Neural crest cell (in vitro differentiated cells): ENCODE measurements at places on chromosomes 3 and 15. TPM values are rescaled to one million over a fixed set of nuclear protein-coding genes. Genes with fewer than 3 reads are reported as not detected.
A peak's percentile ranks its signal among the peaks of the same experiment; 100 is the strongest.

The EFHB gene
- total RNA-seq, result 1.2 and 3.0 TPM in 2 replicates

The RPL39L gene
- 32.2 and 37.4 TPM in 2 replicates for total RNA-seq

GRCh38 chr15:94887391-94887790 lies 656.0 kb downstream of the MCTP2 start:
- no peaks in the 10 kb centered on the region for H3K4me1 ChIP-seq
- DNase-seq, result no peak
- no peaks in the 10 kb centered on the region for H3K27me3 ChIP-seq

- peak overlapping the region; percentile 3 for H3K27ac ChIP-seq
- no peak overlapping the region for H3K4me3 ChIP-seq
- no peak for DNase-seq
- H3K27me3 ChIP-seq, result no peaks in the 10 kb centered on the region
Measured at GRCh38 chr3:13018043-13018451, 55.2 kb downstream of the IQSEC1 start.

The DIPK2A gene
- total RNA-seq, result 15.5 and 19.5 TPM in 2 replicates

DNA sequence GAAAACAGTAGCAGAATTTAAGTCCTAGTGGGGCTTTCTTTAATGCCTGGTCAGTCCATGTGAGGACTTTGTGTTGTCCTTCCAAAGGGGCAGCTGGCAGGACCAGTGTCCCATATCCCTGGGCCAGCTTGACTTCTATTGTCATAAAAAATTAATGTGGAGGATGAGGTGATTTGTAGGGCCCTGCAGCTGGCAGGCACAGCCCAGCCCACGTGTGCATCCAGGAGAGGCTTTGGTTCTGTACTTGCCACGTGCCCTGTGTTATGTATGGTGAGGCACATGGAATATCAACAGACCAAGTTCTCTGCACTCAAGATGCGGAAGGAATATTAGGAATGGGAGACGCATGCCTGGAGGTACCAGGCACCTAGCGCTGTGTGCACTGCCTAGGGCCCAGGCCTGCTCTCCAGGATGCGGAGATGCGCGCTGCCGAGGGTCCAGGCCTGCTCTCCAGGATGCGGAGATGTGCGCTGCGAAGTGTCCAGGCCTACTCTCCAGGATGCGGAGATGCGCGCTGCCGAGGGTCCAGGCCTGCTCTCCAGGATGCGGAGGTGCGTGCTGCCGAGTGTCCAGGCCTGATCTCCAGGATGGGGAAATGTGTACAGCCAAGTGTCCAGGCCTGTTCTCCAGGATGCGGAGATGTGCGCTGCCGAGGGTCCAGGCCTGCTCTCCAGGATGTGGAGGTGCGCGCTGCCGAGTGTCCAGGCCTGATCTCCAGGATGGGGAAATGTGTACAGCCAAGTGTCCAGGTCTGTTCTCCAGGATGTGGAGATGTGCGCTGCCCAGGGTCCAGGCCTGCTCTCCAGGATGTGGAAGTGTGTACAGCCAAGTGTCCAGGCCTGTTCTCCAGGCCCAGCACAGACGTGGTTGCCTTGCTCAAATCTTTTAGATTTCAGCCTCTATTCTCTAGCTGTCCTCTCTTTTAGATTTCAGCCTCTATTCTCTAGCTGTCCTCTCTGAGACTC lies 183.3 kb upstream of the ROPN1 start:
- no peak overlapping the region for H3K27ac ChIP-seq
- no peak overlapping the region for H3K4me3 ChIP-seq
- H3K36me3 ChIP-seq, result no peaks in the 10 kb centered on the region
- peaks cover 10% of the 10 kb centered on the region for H3K4me1 ChIP-seq
- H3K27me3 ChIP-seq, result no peaks in the 10 kb centered on the region

The SNURF gene
- 12.1 and 14.0 TPM in 2 replicates for total RNA-seq

DNA sequence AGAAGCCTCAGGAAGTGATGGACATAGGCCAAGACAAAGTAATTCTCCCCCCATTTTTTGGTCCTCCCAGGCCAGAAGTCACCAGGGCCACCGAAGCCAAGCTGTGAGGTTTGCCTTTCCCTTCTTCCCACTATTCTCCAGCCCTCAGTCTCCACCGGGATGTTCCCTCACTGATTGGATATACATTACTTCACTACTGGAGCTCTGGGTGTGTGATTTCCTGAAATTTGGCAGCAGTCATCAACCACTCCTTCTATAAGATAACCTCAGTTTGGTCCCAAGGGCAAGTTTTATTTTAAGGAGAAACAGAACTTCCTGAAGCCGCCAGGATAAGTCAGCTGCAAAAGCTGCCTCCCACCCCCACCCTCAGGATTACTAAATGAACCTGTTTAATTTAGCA lies 11.3 kb downstream of the SLCO2A1 start:
- H3K27ac ChIP-seq, result no peak overlapping the region
- no peak overlapping the region for H3K4me3 ChIP-seq
- no peak for DNase-seq
- no peaks in the 10 kb centered on the region for H3K4me1 ChIP-seq
- H3K27me3 ChIP-seq, result no peaks in the 10 kb centered on the region

- no peak overlapping the region for H3K4me3 ChIP-seq
- H3K27me3 ChIP-seq, result no peaks in the 10 kb centered on the region
- DNase-seq, result no peak
- H3K27ac ChIP-seq, result no peak overlapping the region
Measured at GRCh38 chr15:85402195-85402881, 21.9 kb downstream of the AKAP13 start.

DNA sequence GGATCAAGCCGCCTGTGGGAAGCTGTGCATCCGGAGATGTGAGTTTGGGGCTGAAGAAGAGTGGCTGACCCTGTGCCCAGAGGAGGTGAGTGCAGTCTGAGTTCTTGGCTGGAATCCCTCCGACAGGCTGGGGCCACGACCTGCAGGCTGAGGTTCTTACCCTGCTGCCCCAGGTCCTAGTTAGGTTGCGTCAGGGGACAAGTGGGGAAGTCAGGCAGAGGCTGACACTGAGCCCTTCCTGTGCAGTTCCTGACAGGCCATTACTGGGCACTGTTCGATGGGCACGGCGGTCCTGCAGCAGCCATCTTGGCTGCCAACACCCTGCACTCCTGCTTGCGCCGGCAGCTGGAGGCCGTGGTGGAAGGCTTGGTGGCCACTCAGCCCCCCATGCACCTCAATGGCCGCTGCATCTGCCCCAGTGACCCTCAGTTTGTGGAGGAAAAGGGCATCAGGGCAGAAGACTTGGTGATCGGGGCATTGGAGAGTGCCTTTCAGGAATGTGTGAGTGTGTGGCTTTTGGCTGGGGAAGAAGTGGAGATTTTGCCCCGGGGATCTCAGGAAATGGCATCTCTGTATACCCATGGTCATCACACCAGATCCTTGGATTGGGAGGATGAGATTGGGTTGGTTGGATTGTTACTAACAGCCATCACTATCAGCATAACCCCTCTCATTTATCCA lies 1.3 kb downstream of the PPM1M start:
- peaks cover 6% of the 10 kb centered on the region for H3K36me3 ChIP-seq
- H3K27me3 ChIP-seq, result peaks cover 51% of the 10 kb centered on the region
- H3K4me3 ChIP-seq, result peak overlapping the region; percentile 75
- no peak overlapping the region for H3K27ac ChIP-seq

GRCh38 chr3:37992271-37993066 lies 1.9 kb downstream of the VILL start:
- H3K36me3 ChIP-seq, result no peaks in the 10 kb centered on the region
- H3K4me1 ChIP-seq, result peaks cover 29% of the 10 kb centered on the region
- no peak overlapping the region for H3K27ac ChIP-seq
- no peak for DNase-seq
- H3K27me3 ChIP-seq, result peaks cover 4% of the 10 kb centered on the region
- no peak overlapping the region for H3K4me3 ChIP-seq

- H3K4me3 ChIP-seq, result no peak overlapping the region
- no peaks in the 10 kb centered on the region for H3K27me3 ChIP-seq
- no peak for DNase-seq
Measured at GRCh38 chr3:56042326-56042951, 425.8 kb downstream of the ERC2 start.

- no peak for DNase-seq
- no peak overlapping the region for H3K27ac ChIP-seq
- H3K4me1 ChIP-seq, result peaks cover 6% of the 10 kb centered on the region
- no peak overlapping the region for H3K4me3 ChIP-seq
- no peaks in the 10 kb centered on the region for H3K27me3 ChIP-seq
Measured at GRCh38 chr3:53828581-53828980, 17.6 kb downstream of the CHDH start.

The SCN5A gene
- 0.41 and 1.2 TPM in 2 replicates for total RNA-seq

- no peak for DNase-seq
- no peaks in the 10 kb centered on the region for H3K36me3 ChIP-seq
- H3K4me1 ChIP-seq, result no peaks in the 10 kb centered on the region
- H3K4me3 ChIP-seq, result no peak overlapping the region
- no peaks in the 10 kb centered on the region for H3K27me3 ChIP-seq
Measured at GRCh38 chr15:58257776-58258325, 119.7 kb downstream of the AQP9 start.

DNA sequence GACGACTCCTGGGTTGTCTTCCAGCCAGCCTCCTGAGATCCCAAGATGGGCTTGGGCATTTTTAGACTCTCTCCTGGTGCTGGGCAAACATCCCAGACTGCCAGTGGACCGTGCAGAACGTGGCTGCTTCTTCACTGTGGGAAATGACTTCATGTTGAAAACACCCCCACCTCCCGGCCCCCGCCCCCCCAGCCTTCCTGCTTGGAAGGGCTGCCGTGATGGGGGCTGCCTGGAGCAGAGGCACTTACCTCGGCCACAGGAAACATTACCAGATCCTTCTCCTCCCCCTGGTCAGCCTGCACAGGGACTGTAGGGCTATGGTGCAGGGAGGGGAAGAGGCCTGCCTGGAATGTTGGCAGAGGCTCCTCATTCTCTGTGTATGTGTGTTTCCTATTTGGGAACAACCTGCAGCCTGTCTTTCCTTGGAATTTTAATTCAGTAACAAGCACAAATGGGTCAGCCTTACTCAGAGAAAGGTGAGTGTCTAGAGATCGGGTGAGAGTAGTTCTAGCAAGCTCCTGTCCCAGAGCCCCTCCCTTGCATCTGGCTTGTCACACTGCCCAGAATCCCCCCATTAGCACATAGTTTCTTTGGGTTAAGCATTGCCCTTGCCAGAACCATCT lies 90.8 kb downstream of the ANP32A start:
- H3K36me3 ChIP-seq, result no peaks in the 10 kb centered on the region
- no peaks in the 10 kb centered on the region for H3K27me3 ChIP-seq
- no peak overlapping the region for H3K27ac ChIP-seq
- no peak for DNase-seq

DNA sequence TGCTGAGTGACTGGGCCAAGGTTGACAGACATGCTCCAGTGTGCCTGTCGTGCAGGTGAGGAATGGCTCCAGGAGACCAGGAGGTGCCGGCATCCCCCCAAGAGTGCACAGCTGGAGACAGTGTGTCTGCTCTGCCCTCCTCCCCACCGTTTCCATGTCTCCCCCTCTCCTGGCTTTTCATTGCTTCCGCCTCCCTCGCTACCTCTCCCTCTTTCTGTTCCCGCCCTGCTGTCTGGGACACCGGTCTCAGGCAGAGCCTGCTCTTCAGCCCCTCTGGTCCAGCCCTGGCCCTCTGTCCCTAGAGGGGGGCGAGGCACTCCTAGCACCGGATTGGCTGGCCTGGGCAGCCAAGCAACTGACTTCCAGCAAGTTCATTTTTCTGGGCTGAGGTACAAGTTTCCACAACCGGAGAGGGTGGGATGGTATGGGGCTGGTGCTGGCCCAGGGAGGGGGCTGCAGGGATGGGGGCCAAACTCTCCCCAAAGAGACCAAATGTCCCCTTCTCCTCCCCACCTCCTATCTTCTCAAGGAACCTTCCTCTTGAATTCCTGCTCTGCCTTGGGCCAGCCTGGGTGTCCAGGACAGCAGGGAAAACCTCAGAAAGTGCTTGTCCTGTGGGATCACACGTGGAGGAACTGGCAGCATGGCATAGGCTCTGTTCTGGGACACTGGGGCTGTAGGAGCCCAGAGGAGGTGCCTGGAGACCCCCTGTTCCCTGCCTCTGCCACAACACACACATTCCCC lies 32.6 kb downstream of the PRKCD start:
- no peaks in the 10 kb centered on the region for H3K36me3 ChIP-seq
- DNase-seq, result no peak
- H3K4me3 ChIP-seq, result no peak overlapping the region
- H3K4me1 ChIP-seq, result no peaks in the 10 kb centered on the region
- no peak overlapping the region for H3K27ac ChIP-seq
- H3K27me3 ChIP-seq, result peaks cover 2% of the 10 kb centered on the region

- DNase-seq, result no peak
- H3K36me3 ChIP-seq, result no peaks in the 10 kb centered on the region
- H3K4me3 ChIP-seq, result no peak overlapping the region
- H3K4me1 ChIP-seq, result peaks cover 13% of the 10 kb centered on the region
Measured at GRCh38 chr3:32243519-32243918, 5.0 kb downstream of the CMTM8 start.

DNA sequence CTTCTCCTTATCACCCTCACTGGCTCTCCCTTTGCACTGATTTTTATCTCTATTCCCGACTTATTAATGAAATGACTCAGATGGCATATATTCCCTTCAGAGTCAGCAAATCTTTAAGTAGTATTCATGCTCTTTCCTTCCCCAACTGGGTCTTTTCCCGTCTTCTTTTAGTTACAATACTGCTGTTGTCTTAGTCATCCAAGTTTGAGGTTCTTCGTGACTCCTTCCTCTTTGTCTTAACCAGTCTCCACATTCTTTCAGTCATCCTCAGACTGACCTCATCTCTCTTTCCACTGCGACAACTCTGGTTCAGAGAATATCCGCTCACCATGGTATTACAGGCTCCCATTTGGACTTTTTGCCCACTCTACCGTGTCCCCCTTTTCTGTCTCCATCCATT lies 12.4 kb downstream of the WDR5B start:
- no peaks in the 10 kb centered on the region for H3K4me1 ChIP-seq
- no peak overlapping the region for H3K4me3 ChIP-seq

DNA sequence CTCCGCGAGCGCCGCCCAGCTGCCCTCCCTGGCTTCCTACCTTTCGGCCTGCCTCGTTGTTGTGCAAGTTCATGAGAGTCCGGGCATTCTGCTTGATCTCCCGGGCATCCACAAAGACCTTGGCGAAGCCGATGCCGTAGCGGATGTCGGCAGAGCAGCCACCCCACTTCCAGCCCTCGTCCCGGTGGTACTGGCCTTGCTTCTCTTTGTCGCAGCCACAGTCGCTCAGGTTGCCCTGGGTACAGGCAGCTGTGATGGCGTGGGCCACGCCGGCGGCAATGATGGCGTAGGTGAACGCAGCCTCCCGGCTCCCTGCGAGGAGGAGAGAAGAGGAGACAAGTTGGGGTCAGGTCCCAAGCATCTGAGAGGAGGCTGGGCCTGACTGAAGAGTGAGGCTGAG lies 25.4 kb downstream of the WNT7A start:
- no peaks in the 10 kb centered on the region for H3K36me3 ChIP-seq
- peaks cover 6% of the 10 kb centered on the region for H3K4me1 ChIP-seq
- H3K27me3 ChIP-seq, result peaks cover 4% of the 10 kb centered on the region
- no peak overlapping the region for H3K4me3 ChIP-seq
- DNase-seq, result no peak
- no peak overlapping the region for H3K27ac ChIP-seq

The GOLGA6B gene
- not detected in 2 replicates for total RNA-seq

DNA sequence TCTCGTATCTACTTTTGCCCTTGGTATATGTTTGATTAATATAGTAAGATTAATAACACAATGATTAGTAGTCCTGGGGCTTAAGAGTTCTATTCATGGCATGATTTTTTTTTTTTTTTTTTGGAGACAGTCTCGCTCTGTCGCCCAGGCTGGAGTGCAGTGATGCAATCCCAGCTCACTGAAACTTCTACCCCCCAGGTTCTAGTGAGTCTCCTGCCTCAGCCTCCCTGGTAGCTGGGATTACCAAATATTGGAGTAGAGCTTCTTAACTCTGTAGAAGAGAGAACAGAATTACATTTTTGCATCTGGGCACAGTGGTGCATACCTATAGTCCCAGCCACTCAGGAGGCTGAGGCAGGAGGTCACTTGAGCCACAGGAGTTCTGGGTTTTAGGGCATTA lies 58.9 kb downstream of the RAB7A start:
- no peaks in the 10 kb centered on the region for H3K27me3 ChIP-seq
- H3K4me1 ChIP-seq, result peaks cover 29% of the 10 kb centered on the region
- no peaks in the 10 kb centered on the region for H3K36me3 ChIP-seq
- H3K27ac ChIP-seq, result no peak overlapping the region
